ENCODE measurements at places on chromosomes 13 and 19.

GRCh38 chr19:55247621-55248099, 11.2 kb downstream of the PPP6R1 start:
- no peak for DNase-seq

DNA sequence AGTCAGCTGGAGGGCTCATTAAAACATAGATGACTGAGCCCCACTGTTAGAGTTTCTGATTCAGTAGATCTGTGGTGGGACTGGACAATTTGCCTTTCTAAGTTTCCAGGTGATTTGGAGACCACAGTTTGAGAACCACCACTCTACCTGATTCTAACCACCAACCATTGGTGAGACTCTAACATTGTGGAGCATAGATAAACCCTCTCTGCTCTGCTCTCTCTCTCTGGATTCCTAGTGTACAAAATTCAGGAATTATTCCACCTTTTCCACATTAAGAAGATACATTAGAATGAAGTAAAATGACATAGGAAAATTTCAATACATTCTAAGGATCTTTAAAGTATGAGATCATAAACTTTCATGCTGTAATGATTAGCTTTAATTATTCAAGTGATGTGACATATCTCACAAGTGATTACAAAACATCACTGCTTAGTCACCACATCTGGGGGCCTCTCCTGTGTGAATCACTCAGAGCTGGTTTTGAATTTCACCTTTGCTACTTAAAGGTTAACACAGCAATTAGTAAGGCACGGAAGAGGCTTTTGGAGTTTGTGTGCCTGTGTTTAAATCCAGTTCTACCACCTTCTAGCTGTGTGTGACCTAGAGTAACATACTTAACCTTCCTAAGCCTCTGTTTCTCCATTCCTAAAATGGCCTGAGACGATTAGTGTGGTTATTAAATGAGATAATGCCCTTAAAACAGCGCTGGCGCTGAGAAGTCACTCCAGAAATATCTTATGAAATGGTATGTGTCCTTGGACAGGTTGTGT, 78.5 kb upstream of the NBEA start:
- DNase-seq: no peak

DNA sequence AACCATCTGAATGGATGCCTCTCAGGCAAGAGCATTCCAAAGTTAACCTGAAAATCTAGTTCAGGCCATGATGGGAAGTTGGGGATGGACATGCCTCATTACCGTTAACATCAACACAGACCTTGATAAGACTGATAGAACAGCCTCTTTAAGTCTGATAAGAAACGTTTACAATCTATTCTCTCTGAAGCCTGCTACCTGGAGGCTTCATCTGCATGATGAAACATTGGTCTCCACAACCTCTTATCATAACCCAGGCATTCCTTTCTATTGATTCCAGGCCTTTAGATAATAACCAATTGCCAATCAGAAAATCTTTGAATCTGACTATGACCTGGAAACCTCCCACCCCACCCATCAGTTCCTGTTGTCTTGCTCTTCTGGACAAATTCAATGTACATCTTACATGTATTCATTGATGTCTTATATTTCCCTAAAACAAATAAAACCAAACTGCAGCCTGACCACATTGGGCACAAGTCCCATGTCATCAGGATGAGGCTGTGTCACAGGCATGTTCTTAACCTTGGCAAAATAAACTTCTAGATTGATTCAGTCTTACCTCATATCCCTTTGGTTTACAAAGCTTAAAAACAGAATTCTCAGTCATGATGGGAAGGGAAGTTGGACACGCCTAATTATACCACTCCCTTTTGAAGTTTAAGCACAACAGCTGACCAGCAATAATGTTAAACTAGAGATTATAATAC, 843.8 kb upstream of the SPRY2 start:
- no peak for DNase-seq

- DNase-seq: no peak
Observed at GRCh38 chr13:107964395-107964794, 250.9 kb downstream of the LIG4 start.

- DNase-seq: no peak
Observed at GRCh38 chr13:77563111-77563510, 27.6 kb downstream of the SCEL start.

DNA sequence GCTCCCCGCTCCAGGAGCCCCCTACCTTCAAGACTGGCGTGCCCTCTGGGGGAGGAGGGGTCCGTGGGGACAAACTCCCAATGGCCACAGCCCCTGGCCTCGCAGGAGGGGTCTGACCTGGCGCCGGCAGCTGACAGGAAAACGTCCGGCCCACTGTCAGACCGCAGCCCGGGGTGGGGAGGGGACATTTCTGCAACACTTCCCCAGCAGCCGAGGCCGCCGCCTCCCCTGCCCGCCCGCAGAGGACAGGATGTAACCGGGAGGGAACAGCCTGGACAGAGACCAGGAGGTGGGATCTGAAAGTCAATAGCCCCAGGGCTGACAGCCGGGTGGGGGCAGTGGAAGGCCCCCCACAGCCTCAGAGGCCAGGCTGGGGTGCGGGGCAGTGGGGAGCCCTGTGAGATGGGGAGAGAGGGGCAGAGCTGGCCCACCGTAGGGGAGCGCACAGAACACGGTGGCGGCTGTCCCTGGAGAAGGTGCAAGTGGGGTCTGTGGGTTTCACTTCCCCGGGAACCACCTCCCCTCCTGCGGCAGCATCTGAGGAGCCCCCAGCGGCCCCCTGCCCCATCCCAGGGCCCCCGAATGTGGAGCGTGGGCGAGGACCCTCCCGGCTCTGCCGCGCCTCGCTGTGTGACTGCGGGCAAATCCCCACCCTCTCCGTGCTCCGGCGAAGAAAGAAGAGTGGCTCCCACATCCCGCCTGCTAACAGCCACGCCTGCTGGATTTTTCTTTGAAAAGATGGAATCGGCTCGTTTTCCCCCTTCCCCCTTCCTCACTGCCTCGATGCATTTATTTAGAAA, at the start of gene PEAK3:
Gene PEAK3 (minus strand): TSS at position 114 of the 800 bp plus-strand sequence. CDS start 1,244 bp downstream, outside the sequence.
- DNase-seq: peak; percentile 12

DNA sequence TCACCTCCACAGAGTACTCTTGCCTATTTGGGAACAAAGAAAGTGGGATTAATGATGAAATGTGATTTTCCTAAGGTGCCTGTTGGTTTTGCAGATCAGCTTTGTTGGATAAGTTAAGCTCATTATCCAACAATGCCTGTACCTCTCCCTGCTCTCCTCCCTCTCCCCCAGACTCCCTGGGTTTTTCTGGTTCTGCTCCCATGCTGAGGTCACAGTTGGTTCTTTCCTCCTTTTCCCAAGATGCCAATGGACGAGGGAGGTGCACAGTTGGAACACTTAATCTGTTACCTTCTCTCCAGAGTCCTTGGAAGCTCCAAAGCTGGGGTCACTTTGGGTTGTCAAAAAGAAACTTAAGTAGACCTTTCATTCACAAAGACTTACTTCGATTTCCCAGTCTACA, 1.6 kb downstream of the OXGR1 start:
- no peak for DNase-seq

GRCh38 chr13:110354715-110355473, 47.8 kb downstream of the COL4A2 start:
- DNase-seq: no peak

- DNase-seq: peak; percentile 55
Observed at GRCh38 chr13:68851026-68851425, 1256.6 kb upstream of the ATXN8OS start.

GRCh38 chr13:53507741-53508140, 479.1 kb downstream of the OLFM4 start:
- peak; percentile 10 for DNase-seq

GRCh38 chr13:91740756-91741155, 342.3 kb downstream of the GPC5 start:
- DNase-seq: peak; percentile 9

DNA sequence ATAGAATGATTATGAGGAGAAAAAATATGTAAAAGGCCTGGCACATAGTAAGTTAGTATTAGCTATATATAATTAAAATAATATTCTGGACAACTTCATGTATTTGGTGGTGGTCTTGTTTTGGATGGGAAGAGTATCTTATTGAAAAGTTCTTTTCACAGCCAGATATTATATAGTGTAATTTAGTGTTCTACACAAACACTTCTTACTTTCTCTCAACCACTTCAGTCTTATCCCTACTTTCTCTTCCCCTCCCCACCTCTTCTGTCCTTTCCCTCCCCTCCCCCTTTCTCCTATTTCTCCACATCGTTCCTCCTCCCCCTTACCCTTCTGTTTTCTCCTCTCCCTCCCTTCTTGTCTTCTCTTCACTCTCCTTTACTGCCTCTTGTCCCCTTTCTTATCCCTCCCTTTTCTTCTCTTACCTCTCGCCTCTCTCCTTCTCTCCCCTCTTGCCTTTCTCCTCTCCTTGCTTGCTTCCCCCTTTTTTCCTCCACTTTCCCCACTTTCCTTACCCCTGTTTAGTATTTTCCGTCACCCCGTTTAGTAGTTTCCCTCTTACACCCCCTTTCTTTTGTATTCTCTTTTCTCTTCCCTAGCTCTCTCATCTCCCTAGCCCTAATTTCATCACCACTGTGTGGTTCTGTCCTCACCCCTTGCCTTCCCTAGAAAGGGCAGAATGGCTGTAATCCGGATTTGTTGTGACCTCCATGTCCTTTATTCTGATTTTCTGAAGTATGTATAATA, 107.2 kb upstream of the MLNR start:
- no peak for DNase-seq

- DNase-seq: no peak
Observed at GRCh38 chr13:80336370-80336769, 4.6 kb downstream of the SPRY2 start.

- DNase-seq: no peak
Observed at GRCh38 chr19:30069535-30070197, 127.6 kb downstream of the URI1 start.

GRCh38 chr19:19610376-19611202, 7.9 kb downstream of the PBX4 start:
- no peak for DNase-seq

GRCh38 chr13:23656637-23657371, 86.6 kb downstream of the TNFRSF19 start:
- DNase-seq: peak; percentile 83

GRCh38 chr13:111317042-111317550, 3.3 kb upstream of the TEX29 start:
- no peak for DNase-seq

DNA sequence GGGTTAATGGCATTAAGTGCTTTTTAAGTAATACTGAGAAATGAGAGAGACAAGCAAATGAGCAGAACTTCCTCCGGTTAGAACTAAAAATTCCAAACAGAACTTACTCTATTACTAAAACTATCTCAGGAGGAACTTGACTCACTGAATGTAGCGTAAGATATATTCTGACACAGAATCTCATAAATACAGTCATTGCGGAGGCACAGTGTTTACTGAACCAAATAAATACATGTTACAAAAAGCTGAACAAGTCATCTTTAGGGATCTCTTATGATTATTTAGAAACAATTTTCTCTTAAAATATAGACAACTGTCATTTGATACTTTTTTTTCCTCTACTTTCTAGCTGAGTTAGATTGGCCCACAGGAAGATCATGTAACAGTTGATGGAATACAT, 283.1 kb downstream of the KLF12 start:
- no peak for DNase-seq

DNA sequence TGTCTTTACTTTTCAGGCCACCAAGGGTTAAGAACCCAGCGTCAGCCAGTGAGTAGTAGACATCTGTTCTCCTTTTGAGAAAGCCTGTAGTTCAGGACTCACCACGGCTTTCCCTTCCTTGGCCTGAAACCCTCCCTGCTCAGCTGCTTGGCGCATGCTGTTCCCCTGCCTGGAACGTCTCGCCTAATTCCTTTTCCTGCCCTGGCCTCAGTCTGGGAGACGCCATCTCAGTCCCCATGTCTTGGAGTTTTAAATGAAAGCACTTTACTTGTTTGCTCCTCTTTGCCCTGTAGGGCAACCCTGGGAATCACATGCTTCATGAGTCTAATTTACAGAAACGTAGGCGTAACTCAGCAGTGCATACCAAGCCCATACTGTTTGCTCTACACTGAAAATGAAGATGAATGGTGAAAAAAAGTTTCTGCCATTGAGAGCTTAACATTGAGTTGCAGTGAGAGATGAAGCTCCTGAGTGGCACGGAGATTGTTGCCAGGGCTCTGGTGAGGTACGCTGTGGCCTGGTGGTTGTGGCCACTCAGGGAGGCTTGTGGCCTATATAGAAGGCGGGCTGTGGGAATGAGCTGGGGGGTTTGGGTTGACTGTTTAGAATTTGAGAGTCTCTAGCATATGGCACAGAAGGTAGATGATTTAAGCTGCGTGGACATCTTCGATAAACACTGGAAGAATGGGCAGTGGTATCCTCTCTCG, 52.8 kb downstream of the GATAD2A start:
- no peak for DNase-seq

GRCh38 chr19:6694147-6694815, 24.3 kb upstream of the TNFSF14 start:
- no peak for DNase-seq

DNA sequence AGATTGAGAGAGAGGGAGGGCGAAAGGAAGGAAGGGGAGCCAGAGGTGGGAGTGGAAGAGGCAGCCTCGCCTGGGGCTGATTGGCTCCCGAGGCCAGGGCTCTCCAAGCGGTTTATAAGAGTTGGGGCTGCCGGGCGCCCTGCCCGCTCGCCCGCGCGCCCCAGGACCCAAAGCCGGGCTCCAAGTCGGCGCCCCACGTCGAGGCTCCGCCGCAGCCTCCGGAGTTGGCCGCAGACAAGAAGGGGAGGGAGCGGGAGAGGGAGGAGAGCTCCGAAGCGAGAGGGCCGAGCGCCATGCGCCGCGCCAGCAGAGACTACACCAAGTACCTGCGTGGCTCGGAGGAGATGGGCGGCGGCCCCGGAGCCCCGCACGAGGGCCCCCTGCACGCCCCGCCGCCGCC, at the start of gene TNFSF11:
Gene TNFSF11 (plus strand): TSS at position 142 of the 400 bp plus-strand sequence. CDS start 152 bp downstream, at position 294.
- peak; percentile 39 for DNase-seq

DNA sequence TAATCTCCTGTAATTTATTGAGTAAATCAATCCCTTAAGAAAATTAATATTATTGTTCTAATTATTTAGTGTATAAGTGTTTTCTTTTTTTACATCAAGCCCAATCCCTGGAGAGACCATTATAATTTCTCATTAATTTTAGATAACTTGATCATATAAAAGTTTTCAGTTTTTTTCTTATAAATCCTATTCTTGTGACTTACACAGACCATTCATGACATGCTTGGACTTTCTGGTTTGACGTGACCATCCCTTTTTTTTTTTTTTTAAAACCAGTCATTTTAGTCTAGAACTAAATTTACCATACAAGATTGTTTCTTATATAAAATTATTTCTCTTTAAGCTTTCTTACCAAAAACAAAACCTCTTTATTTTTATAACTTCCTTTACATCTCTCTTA, 5.4 kb upstream of the MTRF1 start:
- DNase-seq: no peak

GRCh38 chr19:45217193-45217956, 27.8 kb downstream of the EXOC3L2 start:
- no peak for DNase-seq

DNA sequence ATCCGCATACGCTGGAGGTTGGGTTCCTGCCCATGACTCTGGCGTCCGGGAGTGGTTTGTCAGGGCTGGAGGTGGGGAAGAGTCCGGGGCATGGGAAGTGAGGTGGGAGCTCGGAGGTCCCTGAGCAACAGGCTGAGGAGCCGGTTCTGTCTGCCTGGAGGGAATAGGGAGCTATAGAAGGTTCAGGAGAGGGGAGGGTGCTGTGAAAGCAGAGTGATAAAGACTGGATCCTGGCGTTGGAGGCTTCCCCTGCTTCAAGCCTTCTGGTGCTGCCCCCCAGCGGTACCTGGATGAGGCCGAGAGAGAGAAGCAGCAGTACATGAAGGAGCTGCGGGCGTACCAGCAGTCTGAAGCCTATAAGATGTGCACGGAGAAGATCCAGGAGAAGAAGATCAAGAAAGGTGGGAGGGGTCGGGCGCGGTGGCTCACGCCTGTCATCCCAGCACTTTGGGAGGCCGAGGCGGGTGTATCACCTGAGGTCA, 2.6 kb downstream of the HMG20B start:
- DNase-seq: no peak

GRCh38 chr13:72457151-72457550, 270.3 kb downstream of the MZT1 start:
- no peak for DNase-seq

Data from NCI-H146 (cell line).